ENCODE measurements at places on chromosomes 6 and 20.

DNA sequence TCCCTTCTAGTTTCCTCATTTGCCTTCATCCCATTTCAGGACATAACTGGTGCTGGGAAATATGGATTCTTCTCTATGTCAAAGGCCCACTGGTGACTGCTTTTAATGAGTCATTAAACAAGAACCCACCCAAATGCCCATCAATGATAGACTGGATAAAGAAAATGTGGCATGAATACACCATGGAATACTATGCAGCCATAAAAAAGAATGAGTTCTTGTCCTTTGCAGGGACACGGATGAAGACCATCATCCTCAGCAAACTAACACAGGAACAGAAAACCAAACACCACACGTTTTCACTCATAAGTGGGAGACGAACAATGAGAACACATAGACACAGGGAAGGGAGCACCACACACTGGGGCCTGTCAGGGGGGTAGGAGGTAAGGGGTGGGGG, 310.7 kb downstream of the ESR1 start:
- no peak for DNase-seq

DNA sequence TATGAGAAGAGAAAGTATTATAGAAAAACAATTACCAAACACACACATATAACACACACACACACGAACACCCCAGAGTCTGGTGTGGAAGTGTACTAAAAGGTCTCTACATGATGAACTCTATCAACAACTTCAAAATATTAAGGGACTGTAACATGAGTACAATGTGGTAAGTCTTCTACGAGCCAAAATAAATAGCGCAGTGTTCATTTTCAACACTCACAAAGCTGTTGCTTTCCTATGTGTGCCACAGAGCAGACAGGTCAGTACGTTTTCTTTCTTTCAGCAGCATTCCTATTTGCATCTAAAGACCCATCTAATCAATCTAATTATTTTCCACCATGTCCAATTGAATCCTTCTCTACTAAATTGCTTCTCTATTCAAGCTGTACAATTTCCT, 12.1 kb upstream of the CNKSR3 start:
- no peak for DNase-seq

GRCh38 chr6:12007887-12008286, 4.2 kb upstream of the HIVEP1 start:
- no peak for DNase-seq

DNA sequence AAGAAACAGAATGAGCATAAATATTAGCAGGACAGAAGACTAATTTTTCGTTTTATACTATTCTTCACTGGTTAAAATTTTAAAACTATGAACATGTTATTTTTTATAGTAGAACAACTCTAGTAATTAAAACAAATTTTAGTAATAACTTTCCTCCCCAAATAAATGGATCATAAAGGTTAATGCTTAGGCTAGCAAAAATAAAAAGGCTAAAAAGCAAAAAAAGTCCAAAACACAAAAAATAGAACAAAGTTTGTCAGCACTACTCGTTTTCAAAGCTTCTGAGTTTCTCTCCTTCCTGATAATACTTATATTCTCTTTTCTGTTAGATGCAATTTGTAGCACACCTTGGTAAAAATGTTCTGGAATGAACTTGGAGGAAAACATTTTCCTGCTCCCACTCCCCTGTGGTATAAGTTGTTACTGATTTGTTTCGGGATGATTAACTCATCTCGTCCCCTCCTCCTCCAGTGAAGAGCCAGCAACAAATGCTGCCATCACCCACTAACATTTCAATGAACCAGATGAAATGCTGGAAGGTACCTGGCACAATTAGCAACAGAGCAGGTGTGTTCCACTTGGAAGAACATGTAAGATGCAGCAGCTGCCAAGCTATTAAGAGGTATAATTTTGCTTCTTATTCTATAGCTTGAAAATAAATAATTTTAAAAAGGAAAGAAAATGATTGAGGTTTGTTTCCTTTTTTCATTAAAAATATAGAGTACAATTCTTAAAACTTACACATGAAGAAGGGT, 130.5 kb downstream of the MYB start:
- DNase-seq, result no peak

DNA sequence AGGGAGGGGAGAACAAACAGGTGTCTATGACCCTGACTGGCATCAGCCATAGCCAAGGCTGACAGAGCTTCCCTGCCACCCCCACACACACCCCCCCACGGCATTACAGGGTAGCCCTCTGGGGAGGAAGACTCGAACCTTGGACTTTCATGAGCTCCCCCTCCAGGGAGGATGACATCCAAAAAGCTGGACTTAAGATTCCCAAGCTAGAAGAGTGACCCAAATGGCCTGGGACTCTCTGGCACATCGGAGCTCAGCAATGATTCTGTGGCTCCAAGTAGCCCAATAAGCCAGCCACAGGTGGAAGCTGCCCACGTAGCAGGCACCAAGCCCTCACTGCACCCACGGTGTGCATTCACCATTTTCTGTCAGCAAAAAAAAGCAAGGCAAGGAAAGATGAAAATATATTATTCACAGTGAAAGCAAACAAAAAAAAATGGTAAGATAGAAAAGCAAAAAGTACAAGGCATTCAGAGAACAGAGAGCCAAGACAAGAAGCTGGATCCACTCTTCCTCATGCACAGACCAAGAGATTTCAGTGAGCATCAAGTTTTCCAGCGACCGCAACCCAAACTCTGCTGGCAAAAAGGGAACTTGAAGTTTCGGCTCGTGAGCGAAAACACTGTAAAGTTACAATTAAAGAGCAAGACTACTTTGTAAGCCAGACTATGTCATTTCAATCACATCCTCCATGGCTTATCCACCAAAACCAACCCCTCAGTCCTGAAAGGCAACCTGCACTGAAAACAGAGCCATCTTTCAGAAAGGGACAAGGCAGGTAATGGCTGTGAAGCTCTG, 10.9 kb downstream of the JAG1 start:
- no peak for DNase-seq

DNA sequence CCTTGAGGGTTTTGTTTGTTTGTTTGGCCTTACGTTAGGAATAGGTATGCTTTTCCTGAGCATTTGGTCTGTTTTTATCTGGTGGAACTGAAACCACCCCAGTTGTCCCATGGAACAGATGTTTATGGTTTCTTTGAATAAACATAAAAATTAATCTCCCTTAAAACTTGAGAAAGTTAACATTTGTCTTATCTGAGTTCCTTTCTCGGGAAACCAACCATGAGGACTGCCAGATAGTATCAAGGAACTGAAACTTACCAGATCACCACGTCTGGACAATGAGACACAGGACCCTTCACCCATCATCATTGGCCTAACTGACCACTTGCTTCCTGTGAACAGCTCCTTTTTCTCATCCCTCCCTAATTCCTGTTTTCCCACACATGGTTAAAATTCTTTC, 15.3 kb upstream of the HECA start:
- DNase-seq, result no peak

DNA sequence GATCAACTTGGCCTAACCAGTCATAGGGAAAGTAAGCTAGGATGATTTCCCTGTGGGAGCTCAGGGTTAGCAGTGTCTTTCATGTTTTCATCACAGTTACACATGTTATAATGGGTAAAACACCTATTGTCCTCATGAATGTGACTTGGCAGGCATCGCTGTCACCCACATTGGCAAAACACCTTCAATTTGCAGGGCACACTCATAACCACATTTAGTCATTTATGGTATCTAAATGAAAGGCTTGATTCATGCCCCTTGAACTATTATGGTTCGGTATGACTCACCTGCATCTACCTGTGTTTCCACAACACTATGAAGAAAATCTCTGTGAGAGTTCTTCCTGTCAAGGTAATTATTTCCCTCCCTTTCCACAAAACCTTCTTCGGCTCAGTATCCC, 49.2 kb downstream of the FRK start:
- peak; percentile 73 for DNase-seq

- DNase-seq, result no peak
Measured at GRCh38 chr6:32920715-32921114, 20.1 kb downstream of the HLA-DMB start.

- DNase-seq, result no peak
Measured at GRCh38 chr20:18363708-18364107, 75.4 kb downstream of the ZNF133 start.

GRCh38 chr6:90989763-90990162, 402.9 kb upstream of the MAP3K7 start:
- DNase-seq, result no peak
